ENCODE measurements at places on chromosomes 6 and 20. TPM values are rescaled to one million over a fixed set of nuclear protein-coding genes. Genes with fewer than 3 reads are reported as not detected.

The PAK5 gene
- not detected for total RNA-seq

The MTFR2 gene
- 12.0 TPM for total RNA-seq

The SYTL3 gene
- total RNA-seq, result 1.5 TPM

The FAXC gene
- total RNA-seq, result 5.9 TPM

The ZNF831 gene
- total RNA-seq, result not detected

The HLA-DRB5 gene
- not detected for total RNA-seq

The BNIP5 gene
- 0.02 TPM for total RNA-seq
